ENCODE measurements at places on chromosomes 13 and 19.
A peak's percentile ranks its signal among the peaks of the same experiment; 100 is the strongest.

DNA sequence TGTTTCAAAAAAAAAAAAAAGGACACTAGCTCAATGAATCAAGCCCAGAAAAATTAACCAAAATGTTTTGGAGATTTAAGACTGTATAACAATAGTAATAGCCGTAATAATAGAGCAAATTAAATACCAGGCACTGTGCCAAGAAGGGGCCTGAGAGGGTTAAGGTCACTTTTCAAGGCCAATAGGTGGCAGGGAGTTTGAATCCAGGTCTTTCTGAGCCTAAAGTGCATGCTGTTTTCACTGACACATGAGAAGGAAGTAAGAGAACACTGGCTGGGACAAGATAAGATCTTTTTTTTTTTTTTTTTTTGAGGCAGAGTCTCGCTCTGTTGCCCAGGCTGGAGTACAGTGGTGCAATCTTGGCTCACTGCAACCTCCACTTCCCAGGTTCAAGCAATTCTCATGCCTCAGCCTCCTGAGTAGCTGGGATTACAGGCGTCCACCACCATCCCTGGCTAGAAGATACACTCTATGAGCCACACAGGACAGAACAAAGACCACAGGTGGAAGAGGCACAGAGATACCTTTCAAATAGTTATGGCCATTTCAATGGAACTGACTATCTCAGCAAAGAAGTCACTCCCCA is 7.7 kb downstream of the FFAR2 start:
- DNase-seq: no peak

- no peak for DNase-seq
Observed at GRCh38 chr13:80134346-80134745, 206.6 kb downstream of the SPRY2 start.

DNA sequence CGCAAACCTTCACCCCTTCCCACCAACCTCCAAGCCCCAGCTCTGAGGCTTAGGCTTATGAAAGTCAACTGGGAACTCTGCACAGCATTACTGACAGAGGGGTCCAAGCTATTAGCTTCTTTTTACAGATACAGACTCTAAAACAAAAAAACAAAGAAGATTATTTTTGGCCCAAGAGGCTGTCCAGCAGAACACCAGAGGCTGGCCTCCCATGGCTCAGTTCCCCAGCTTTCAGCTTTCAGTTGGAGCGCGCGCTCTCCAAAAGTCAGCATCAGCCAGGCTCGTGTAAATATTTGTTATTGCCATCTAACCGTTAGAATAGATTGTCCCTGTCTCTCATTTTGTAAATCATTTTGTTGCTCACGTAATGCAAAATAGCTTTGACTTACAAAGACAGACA is 58.4 kb downstream of the ZIC5 start:
- DNase-seq: no peak

DNA sequence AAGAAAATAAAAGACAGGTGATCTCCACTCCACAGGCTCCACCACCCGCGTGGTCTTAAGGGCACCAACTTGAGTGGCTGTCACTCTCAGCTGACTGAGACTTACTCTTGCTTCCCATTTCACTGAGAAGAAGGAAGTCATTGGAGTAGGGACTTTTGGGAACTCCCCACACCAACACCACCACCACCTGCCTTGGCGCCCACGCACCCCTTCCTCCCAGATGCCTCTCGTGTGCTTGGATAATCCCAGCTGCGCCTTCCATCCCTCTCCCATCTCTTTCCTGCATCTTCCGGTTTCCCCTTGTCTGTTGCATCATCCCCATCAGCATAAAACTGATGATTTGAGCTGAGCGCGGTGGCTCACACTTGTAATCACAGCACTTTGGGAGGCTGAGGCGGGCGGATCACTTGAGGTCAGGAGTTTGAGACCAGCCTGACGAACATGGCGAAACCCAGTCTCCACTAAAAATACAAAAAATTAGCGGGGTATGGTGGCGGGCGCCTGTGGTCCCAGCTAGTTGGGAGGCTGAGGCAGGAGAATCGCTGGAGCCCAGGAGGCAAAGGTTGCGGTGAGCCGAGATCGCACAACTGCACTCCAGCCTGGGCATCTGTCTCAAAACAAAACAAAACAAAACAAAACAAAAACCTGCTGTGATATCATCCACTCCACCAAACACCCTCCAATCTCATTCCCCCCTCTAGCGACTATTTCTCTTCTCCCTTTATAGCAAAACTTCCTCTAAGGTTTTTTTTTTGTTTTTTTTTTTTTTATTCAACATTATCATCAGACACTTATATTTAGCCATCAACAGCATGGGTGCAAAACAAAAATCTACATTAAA is 25.5 kb downstream of the AP2S1 start:
- no peak for DNase-seq

GRCh38 chr19:1455336-1456120 is 5.6 kb downstream of the APC2 start:
- no peak for DNase-seq

GRCh38 chr19:32532233-32532632 is 48.8 kb upstream of the PDCD5 start:
- DNase-seq: no peak

GRCh38 chr13:42947925-42948324 is 44.1 kb downstream of the EPSTI1 start:
- no peak for DNase-seq

DNA sequence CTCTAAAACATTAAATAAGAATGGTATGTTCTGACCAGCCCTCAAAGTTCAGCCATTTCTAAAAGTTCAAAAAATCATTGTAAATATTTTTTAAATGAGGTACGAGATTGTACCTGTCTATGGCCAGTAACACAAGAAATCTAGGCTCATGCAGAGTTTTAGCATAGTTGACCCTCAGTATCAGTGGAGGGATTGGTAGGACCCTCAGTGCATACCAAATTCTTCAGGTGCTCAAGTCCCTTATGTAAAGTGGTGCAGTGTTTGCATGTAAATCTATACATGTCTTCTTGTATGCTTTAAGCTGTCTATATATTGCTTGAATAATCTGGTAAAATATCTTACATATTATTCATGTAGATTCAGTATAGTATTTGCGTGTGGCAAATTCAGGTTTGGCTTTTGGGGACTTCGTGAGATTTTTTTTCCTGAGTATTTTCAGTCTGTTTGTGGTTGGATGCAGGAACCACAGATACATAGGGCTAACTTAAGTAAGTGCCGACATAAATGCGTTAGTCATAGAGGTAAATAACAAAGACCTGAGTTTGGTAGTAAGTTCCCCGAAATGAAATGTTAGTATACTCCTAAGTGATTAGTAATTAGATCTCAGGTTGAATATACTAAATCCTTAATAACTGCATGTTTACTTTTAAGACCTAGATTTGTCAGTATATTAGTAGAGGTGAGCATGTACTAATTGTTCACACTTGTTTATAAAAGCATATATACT is 7.8 kb downstream of the MIR17HG start:
- no peak for DNase-seq

GRCh38 chr13:86881390-86881789 is 789.8 kb upstream of the SLITRK5 start:
- no peak for DNase-seq

- DNase-seq: no peak
Observed at GRCh38 chr19:15008308-15008707, 28.6 kb upstream of the SLC1A6 start.

GRCh38 chr19:31906111-31906871 is 439.1 kb upstream of the ZNF507 start:
- DNase-seq: no peak

DNA sequence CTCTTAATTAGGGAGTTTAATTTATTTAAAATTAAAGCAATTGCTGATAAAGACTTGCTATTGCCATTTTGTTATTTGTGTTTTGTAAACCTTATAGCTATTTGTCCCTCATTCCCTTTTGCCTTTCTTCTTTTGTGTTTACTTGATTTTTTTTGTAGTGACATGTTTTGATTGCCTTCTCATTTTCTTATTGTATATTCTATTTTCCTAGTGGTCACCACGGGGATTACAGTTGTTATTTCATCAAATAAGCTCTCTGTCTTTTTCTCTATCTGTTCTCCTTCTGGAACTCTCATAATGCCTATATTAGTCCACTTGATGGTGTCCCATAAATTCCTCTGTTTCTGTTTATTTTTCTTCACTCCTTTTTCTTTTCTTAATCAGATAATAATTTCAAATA is 64.4 kb upstream of the FRY start:
- no peak for DNase-seq

- no peak for DNase-seq
Observed at GRCh38 chr13:84080748-84081530, 198.7 kb upstream of the SLITRK1 start.

- DNase-seq: no peak
Observed at GRCh38 chr13:28339419-28339818, 155.5 kb downstream of the FLT1 start.

- DNase-seq: no peak
Observed at GRCh38 chr13:112655913-112656312, 33.9 kb upstream of the ATP11A start.

DNA sequence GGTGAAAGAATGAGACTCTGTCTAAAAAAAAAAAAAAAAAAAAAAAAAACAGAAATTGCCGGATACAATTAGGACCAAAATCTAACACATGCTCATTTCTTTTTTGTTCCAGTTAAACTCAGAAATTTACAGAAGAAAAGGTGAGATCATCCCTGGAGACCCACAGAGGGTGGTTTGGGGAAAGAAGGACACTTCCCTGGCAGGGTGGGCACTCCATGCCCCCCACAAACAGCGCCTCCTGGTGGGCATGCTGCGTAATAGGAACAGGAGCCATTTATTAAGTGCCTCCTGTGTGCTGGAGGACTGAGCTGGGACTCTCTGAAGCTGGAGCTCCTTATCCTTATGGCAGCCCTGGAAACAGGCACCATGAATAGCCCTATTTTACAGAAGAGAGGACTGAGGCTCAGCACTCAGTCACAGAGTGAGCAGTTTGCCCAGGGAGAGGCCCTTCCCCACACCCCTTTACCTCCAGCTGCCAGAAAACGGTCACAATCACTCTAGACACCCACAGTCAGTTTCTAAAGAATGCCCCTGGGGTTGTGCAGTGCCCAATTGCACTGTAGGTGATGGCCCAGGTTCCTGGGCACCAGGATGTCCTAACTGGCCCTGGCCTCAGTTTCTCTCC is 10.1 kb downstream of the C19orf38 start:
- DNase-seq: no peak

GRCh38 chr19:47414469-47414868 is 4.9 kb downstream of the MEIS3 start:
- peak; percentile 23 for DNase-seq

- DNase-seq: peak; percentile 65
Observed at GRCh38 chr19:18464646-18465045, 26.7 kb upstream of the ISYNA1 start.

DNA sequence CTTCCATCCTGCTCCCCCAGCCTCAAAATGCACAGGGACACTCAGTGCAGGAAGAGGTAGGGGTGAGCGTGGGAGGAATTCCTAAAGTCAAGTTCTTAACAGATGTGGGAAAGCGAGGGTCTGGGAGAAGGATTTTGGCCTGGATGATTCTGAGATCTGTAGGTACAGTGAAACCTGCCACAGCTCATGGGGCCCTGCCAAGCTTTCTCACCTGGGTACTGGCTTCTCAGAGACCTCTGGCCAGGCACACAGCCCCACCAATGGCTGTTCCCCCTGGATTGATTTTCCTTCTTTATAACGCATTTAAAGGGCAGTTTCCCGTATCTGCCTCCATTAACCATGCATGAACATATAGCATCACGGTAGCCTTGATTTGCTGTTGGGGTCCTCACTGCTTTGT is 47.0 kb upstream of the GSX1 start:
- no peak for DNase-seq

DNA sequence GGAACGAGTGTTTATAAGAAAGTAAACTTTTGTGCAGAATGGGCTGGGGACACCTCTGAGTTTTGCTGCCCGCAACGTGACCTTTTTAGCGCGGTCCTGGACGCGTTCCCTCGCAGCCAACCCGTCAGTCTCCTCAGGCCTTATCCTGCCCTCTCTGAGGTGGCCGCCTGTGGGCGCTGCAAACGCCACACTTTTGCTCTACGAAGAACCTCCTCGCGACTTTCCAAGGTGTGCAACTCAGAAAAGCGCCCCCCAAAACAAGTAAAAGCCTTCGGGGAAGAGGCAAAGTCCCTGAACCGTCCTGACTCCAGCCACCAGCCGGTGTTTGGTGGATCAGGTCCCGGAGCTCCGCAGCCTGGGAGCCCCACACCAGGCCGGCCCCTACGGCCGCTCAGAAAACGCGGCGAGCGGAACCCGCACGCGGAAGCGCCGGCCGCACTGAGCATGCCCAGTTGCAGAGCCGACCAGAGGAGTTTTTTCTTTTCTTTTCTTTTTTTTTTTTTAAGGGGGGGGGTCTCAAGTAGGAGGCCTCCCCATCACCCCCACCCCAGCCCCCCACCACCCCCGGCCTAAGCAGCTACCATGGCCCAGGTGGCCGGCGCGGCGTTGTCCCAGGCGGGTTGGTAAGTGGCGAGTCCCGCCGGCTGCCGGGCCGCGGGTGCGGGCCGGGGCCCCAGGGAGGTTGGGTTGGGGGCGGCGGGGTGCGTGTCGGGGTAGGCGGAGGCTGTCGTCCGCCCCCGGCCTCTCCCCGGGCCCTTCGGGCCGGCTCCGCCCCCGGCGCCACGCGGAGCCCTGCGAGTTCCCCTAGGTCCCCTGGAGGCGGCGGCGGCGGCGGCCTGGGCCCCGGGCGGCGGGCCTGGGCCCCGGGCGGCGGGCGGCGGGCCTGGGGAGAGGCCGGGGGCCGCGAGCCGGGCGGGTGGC is at the start of gene TDRD3:
Gene TDRD3, plus strand, starts transcription at position 438 of the 921 bp plus-strand sequence. Its CDS starts 145 bp downstream, at position 583.
- DNase-seq: peak; percentile 36

GRCh38 chr19:55304279-55304978 is 20.6 kb downstream of the BRSK1 start:
- DNase-seq: no peak

GRCh38 chr19:35000647-35001501 is 751 bp downstream of the GRAMD1A start:
- peak; percentile 15 for DNase-seq

GRCh38 chr13:20412691-20413355 is 112.8 kb downstream of the CRYL1 start:
- DNase-seq: no peak

GRCh38 chr13:48888613-48889012 is 87.1 kb upstream of the FNDC3A start:
- DNase-seq: no peak

GRCh38 chr13:33518452-33518851 is 232.9 kb upstream of the STARD13 start:
- DNase-seq: no peak

DNA sequence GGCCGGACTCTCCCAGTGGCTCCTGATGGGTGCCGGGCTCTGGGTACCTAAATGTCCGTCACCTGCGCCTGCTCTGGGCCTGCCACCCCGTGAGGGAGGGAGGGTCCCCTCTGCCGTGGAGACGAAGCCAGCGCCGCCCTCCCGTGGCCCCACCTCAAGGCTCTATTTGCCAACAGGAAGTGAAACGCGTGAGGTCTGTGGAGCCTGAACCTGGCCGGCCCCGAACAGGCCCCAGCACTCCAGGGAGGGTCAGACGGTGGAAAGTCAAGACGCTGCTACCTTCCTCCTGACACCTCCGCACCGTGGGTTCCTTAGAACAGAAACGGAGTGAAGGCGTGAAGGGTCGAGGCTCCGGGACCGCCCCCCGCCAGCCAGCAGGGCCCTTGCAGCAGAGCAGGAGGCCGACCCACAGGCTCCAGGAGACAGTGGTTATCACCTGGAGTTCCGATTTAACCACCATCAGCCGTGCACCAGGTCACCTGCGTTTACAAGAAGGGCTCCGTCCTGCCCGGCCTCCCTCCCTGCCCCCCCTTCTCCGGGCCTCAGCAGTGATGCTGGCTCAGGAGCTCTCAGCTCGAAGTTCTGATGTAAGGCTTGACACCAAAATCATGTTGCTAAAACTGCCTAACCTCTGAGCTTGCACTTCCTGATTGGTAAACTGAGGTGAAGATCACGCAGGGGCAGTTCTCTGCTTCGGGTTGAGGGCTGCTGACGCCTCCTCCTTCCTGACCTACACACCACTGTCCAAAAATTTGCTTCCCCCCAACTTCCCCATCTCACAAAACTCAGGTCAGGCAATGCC is 50.9 kb upstream of the C13orf46 start:
- no peak for DNase-seq

Data from NCI-H1694 (cell line).